GM13976 (cell line): ENCODE measurements at places on chromosomes 3 and 15.

DNA sequence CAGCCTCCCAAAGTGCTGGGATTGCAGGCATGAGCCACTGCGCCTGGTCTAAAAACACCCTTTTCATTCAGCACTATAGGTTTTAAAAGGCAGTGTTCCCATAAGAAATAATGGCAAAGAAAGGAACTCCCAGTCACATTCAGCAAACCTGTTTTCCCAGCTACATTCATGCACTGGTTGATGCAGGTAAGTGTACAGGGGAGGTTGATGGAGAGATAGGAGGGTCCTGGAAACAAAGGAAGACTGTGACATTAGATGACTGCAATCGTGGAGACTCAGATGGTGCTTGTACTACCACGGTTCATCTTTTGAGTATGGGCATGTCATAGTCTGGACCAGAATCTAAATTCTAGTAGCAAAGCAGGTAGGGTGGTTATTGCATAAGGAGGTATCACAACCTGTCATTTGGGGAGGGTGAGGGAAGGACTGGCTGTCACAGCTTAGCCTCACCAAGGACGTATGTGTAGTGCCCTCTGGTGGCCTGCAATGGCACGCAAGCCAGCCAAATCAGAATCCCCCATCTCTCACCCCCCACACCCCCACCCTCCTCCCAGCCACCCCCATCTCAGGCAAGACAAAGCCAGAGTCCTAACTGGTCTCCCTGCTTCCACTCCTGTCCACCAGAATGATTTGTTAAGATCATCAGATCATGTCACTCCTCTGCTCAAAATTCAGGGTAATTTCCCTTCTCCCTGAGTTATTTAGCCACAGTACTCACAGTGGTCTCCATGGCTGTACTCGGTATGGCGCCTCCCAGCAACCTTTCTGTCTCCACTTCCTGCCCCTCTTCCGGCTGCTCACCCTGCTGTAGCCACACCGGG lies 28.8 kb upstream of the UBL7 start:
- peak; percentile 82 for DNase-seq

DNA sequence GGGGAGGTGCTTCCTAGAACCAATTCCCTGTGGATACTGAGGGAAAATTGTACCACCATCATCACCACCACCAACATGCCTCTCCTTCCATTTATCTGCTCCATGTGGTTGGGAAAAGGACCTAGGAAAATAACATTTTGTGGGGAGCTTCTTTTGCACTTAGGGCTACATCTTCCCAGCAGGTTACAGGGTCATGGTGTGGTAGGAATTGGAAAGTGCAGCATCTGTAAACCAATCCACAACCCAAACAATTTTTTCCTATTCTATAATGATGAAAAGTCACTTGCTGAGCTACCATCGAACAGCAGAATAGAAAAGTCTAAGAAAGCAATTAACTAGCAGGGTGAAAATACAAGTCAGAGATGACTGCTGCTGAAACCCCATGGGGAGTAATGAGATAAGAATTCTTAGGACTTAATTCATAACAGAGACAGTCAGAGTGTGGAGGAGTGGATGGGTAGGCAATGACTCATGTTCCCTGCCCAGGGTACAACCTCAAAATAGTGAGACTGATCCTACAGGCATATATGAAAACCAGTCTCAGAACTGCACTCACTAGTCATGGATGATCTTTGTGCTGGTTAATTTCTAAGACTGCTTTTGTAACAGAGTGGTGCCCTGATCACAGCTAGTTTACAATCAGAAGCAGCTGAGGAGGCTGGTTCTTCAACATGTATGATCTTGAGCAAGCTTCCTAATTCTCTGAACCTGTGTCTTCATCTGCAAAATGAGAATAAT lies 38.1 kb upstream of the LEKR1 start:
- DNase-seq: peak; percentile 32

DNA sequence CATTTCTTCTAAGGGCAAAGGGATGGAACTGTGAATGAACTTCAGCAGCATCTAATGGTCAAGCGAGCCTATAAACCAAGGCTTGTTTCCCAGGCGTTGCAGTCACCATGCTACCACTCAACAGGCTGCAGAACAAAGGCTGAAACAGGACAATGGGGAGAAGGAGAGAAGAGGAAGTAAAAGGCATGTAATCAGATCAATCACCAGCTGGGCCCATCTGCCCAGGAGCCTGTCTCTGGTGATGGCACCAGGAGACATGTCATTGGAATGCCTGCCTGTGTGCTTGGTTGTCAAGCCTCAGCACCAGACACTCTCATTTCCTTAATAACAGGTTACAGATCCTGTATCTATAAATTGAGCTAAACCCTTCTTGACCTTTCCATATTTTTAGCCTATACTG lies 81.7 kb upstream of the UMPS start:
- DNase-seq: no peak

DNA sequence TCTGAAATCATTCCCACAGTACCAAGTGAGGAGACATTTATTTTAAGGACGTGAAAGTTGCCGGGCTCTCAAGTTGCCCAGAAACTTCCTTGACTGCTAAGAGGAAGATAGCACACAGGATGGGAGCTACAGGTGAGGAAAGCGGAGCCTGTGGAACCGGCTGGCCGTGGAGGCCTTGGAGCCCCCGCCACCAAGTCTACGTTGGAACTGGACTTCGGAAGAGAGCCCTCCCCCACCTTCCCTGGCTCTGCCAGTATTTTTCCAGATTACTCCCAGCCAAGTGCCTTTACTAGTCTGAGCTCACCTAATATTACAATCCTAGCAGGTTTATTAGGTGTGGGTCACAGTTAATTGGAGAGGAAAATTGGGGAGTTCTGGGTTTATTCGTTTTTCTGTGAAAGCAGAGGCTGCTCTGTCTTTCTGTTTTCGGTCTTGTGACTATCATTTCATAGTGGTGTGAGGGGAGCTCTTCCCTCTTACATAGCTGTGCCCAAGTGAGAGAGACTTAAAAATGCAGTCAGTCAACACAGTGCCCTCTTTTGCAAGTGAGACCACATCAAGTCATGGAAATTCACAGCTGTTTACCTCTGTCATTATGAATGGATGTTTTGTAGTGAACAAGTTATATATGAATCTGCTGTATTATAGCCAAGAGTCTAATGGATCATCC lies 6.8 kb downstream of the BOC start:
- no peak for DNase-seq

GRCh38 chr3:6417174-6417573 lies 443.7 kb upstream of the GRM7 start:
- no peak for DNase-seq

DNA sequence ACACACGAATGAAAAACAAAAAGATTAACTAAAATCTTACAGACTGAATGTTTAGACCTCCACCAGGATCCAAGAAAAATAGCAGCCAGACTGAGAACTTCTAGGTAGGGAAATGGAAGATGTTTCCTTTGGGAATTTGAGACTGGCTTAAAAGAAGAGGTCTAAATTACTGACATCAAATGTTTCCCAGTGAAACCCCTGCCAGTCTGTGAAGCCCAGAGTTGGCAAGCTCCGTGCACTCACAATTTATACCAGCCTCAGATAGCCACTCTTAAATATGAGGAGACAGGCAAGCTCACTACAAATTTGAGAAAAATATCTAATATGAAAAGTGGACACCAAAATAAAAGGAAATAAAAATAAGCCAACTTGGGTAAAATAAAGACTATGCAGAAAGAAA lies 700.5 kb upstream of the ZNF385D start:
- DNase-seq: no peak

DNA sequence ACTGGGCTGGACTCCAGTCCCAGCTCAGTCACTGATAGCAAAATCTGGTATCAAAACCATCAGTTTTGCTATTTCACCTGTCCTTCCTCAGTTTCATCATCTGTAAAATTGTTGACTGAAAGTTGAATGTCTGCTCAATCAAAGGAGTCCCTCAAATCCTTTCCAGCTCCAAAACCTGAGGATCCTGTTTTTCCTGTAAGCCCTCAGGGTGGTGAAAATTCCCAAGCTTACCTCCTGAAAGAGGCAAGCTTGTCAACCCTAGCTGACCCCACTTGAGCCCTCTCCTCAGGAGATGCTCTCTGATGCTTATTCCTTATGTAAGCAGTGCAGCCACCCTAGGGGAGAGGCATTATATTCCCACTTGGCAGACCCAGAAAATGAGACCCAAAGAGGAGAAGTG lies 82.6 kb downstream of the HMG20A start:
- no peak for DNase-seq

DNA sequence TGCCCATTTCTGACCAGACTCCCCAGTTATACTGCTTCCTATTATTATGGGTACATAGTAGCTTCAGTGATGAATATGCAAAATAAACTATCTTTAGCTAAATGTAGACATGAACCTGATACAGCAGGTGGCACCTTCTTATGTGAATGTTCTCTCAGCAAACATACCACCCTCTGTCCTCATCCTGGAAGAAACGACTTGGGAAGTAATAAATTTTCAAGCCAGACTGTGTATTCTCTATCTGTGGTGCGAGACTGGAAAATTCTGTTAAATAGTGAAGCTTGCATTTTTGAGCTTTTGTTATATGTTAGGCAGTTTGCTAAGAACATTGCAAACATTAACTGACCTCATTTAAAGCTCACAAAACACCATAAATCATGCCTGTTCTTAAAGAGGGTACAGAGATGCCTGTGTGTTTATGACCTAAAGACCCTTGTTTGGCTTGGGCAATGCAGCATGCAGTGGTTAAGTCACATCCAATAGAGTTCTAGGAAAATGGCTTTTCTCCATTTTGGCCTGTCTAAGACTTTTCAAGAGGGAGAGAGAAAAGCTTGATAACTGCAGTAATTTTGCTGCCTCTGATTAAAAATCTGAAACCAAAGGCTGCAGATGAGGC lies 287.1 kb downstream of the NEK10 start:
- DNase-seq: no peak

DNA sequence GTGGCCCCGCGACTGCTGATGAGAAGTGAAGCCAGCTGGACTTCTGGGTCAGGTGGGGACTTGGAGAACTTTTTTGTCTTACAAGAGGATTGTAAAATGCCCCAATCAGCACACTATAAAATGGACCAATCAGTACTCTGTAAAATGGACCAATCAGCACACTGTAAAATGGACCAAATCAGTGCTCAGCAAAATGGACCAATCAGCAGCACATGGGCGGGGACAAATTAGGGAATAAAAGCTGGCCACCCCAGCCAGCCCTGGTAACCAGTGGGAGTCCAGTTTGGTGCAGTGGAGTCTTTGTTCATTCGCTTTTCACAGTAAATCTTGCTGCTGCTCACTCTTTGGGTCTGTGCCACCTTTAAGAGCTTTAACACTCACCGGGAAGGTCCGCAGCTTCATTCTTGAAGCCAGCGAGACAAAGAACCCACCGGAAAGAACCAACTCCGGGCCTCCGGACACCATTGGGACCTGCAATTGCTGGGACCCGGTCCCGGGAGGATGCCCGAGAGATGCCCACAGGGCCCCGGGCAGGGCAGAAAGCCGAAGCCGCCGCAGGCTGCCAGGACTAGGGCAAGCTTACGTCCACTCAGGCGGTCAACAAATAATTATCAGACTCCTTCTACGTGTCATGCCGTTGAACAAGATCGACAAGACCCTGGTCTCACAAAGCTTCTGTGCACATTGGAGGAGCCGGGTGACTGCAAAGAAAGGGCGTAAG lies 8.3 kb upstream of the NR2E3 start:
- no peak for DNase-seq

DNA sequence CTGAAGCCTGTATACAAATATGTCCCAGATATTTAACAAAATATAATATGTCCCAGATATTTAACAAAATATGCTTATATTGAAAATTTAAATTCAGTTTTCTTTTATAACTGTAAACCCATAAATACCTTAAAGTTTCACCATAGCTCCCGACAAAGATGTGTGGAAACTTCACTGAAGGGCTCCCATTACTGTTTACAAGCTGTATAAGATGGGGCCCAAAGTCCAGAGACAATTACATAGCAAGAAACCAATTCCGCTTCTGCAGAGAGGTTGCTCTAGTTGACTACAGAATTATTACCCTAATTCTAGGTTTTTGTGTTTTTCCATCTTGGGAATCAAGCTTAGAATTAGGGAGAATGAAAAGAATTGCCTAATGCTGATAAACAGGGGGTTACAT lies 102.6 kb upstream of the EPHA6 start:
- no peak for DNase-seq

DNA sequence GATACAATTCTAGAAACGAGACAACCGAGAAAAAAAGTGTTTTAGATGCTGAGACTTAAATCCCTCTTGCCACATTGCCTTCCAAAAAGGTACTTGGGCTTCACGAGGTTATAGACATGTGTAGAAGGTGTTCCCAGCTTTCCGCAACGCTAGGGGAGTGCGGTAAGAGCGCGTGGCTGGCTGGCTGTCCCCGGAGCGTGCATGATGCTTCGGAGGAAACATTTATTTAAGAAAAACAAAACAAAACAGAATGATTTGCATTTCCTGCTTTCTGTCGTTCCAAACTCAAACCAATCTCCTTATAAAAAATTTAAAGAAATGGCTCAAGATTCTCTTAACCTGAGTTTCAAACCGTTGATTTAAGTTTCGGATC lies 841 bp downstream of the SLC6A20 start:
- no peak for DNase-seq
